ENCODE measurements at places on chromosomes 2 and 18.

GRCh38 chr2:137770166-137770565, 194.1 kb upstream of the HNMT start:
- no peak for DNase-seq

GRCh38 chr18:73826098-73826497, 321.5 kb downstream of the FBXO15 start:
- no peak for DNase-seq

GRCh38 chr2:45944074-45944473, 292.6 kb downstream of the PRKCE start:
- no peak for DNase-seq

- no peak for DNase-seq
Observed at GRCh38 chr18:47709556-47709955, 220.9 kb downstream of the SMAD2 start.

- DNase-seq = no peak
Observed at GRCh38 chr2:37654932-37655841, 16.3 kb downstream of the CDC42EP3 start.

All from MV-4-11 (cell line).